ENCODE measurements at places on chromosomes 2 and 18.

DNA sequence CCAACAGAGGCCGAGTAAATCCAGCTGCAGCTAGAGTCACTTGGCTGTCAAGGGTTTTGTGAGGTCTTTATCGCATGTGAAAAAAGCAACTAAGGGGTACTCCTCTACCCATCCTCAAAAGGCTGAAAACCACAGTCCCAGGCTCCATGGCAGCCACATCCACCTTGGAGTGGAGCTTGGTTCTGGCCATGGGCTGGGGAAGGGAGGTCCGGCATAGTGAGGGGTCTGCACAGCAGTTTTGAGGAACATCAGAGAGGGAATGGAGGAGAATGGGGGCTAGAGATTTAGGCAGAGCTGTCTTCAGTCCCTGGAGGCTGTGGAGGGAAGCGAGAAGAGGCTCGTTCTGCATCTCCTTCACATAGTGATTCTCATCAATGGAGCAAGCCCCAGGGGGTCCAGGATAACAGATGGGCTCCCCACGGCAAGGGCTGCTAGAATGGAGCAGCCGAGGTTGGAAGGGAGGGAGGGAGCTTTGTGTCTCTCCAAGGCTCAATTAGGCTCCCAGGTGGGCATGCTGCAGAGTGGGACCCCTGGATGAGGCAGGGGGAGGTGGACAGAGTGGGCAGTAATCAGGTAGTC is 21.0 kb downstream of the MROH2A start:
- DNase-seq, result no peak

DNA sequence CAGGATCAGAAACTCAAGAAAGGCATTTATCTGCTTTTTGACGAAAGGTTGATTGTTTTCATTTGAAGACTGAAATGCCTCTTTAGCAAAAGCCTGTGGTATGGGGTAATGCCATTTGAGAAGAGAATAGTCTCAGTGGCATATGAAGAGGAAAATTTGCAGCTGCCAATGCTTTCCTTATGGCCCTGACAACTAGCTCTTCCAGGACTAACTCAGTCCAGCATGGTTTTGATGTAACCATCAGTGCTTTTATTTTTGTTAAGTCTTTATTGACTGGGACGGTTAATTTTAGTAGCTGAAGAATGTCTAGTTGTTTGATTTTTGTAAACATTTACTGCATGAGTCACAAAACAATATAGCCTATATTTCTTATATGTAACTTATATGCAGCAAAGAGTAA is 158.4 kb downstream of the LNPK start:
- no peak for DNase-seq

DNA sequence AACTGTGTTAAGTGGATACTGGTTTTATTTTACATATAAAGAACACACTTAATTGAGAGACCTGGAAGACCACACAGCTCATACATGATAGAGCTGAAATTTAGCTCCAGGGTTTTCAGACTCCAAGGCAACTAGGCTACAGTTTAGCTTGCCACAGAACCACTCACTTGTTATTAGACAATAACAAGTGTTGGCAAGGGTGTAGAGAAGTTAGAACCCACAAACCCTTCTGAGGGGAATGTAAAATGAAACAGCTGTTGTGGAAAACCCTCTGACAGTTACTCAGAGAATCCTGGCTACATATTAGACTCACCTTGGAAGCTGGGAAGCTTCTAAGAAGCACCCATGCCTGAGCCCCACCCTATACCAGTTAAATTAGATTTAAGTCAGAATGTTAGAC is 75.3 kb downstream of the MAP3K20 start:
- no peak for DNase-seq

GRCh38 chr2:45085487-45085886 is 76.2 kb upstream of the SIX2 start:
- DNase-seq, result no peak
